ENCODE measurements at places on chromosomes 2 and 18. TPM values are rescaled to one million over a fixed set of nuclear protein-coding genes. Genes with fewer than 3 reads are reported as not detected.
A peak's percentile ranks its signal among the peaks of the same experiment; 100 is the strongest.

- no peaks in the 10 kb centered on the region for H3K27me3 ChIP-seq
- no peaks in the 10 kb centered on the region for H3K36me3 ChIP-seq
- H3K4me3 ChIP-seq = no peak overlapping the region
- H3K27ac ChIP-seq = no peak overlapping the region
- peaks cover 7% of the 10 kb centered on the region for H3K4me1 ChIP-seq
Measured at GRCh38 chr2:96154506-96155380, 9.5 kb upstream of the DUSP2 start.

DNA sequence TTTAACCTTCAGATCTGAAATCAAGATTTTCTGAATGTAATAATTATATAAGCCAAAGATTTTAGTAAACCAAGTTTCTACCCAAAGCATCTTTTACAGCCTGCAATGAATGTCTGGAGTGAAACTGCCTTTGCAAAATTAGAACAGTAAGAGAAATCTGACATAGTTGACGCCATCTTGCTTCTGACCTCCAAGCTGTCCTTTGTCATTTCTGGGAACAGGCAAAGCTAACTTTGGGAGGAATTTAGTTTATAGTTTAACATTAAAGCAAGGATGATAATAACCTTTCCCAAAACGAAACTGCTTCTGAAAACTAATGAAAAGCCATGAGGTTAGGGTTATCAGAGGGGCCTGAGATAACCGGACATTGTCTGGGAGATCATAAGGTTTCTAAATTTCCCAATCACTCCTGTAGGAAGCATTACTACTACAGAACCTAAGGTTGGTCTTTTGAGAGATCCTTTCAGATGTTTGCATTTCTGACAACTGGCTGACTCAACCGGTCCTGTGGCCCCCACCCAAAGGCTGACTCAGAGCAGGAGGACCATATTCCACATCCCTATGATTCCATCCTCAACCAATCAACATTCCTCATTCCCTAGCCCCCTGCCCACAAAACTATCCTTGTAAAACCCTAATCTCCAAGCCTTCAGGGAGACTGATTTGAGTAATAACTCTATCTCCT, 124.5 kb downstream of the TMEM131 start:
- no peak overlapping the region for H3K4me3 ChIP-seq
- peaks cover 12% of the 10 kb centered on the region for H3K36me3 ChIP-seq
- H3K27ac ChIP-seq = peak overlapping the region; percentile 32
- H3K27me3 ChIP-seq = no peaks in the 10 kb centered on the region
- DNase-seq = no peak

DNA sequence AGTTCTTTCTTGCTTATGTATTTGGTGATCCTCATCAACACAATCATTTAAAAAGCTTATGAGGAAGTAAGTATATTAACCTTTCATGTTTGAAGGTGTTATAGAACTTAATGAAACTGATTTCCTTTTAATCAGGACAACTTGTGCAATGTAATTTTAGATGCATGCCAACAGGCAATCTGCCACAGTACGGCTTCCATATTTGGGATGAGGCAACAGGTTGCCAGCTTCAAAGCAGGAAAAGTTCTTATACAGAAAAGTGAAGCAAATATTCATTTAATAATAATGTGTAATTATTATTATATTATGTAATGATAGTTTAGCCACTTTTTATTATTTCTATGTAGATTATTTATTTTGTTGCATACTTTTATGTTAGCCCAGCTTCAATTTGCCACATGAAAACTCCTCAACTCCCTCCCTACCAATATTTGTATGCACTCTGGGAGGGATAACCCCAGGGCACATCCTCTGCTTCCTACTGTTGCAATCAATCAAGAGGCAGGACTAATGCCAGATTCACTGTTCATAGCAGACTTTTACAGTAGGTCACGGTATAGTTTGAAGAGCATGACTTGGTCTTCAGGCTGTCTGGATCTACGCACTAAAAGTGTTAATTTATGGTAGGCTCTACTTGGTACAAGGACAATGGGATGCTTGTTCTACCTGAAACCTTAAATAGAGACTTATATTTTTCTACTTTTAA, 277.2 kb downstream of the AGPS start:
- no peaks in the 10 kb centered on the region for H3K4me1 ChIP-seq
- no peaks in the 10 kb centered on the region for H3K36me3 ChIP-seq
- no peak for DNase-seq
- no peak overlapping the region for H3K4me3 ChIP-seq
- H3K27me3 ChIP-seq = peaks cover 3% of the 10 kb centered on the region

EXOC6B gene
- 7.0 TPM for polyA plus RNA-seq
